ENCODE measurements at places on chromosomes 16 and 17.

DNA sequence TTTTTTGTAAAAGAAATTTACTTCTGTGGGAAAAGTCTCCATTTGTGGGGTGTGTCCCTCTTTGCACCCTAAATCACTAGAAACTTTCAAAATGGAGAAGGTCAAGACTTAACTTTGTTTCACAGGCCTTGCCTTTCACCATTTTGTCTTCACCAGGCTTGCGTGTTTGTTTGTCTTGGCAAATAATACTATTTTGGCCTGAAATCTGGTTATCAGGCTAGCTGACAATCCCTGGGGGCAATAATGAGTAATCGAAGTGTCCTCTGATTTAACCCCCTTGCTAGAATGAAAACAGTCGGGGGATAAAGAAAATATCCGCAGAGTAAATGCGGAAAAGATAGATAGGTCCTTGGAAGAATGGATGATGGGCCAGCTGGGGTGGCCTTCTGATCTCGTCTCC, 34.5 kb downstream of the SLC39A11 start:
- DNase-seq: no peak

DNA sequence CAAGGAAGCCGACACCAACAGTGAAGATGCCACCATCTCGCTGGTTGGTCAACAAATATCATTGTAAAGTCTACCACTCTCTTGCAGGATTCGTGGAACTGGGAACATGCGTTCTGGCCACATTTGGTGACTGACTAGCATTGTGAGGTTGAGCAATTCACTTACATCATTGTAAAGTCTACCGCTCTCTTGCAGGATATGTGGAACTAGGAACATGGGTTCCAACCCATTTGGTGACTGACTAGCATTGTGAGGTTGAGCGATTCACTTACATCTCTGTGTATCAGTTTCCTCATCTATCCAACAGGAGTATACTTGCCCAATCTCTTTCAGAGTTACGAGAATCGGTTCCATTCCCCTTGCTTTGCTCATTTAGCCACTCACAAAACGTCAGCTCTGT, 42.6 kb upstream of the RPH3AL start:
- DNase-seq: no peak

GRCh38 chr16:12258861-12259645, 282.5 kb downstream of the SNX29 start:
- DNase-seq: no peak

DNA sequence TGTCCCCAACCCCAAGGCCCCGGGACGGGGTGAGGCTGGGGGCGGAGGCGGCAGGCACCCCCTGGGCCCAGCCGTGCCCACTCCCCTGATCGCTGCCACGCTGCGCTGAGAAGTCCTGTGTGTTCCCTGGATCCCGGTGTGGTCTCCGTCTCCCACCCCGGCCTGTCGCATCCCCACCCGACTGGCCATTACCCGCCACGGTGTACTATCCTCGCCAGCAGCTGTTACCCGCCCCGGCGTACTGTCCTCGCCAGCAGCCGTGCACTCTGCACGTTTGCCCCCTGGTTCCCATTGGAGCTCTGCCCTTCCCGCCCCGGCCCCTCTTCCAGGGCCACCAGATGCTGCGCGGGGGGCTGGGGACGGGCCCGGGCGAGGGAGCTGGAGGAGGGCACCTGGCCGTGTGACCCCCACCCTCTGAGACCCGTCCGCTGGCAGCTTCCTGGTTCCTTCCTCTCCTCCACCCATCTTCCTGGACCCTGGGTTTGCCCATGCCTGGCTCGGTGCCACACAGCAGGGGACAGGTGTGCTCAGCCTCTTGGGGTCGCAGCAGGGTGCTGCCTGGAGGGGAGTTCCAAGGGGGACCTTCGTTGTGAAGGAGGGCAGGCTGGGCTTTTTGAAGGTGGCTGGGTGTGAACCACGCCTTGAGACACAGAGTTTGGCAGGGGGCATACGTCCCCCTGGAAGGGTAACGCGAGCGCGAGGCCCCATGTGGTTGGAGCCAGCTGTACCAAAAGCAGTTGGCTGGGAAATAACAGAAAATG, 19.7 kb downstream of the BAHCC1 start:
- DNase-seq: no peak

DNA sequence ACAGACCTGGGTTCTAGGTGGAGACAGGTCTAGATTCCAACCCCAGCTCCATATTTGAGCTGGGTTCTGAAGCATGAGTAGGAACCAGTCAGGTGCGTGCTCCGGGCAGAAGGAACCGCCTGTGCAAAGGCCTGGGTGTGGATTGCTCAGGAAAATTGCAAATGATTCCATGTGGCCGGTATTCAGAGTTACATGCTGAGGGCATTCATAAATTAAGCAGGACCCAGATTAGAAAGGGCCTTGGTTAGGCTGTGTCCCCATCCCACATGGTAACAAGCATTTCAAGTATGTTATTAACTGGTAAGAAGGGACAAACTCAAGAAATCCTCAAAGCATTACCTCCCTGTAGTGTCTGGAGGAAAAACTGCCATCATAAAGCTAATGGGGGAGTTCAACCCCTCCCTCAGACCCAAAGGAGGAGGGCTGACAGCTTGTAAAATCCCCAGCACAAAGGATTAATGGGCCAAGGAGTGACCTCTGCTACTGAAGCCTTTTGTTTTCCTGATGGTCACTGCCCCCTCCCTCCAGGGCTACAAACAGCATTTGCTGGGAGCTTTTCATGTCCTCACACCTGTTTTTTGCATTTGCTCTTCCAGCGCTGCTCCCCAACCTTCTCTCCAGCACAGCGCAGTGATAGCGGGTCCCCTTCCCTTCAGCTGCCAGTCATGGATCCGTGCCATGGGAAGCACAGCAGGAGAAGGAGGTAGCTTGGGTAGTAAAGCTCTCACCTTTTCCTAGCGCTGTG, 218.0 kb downstream of the C16orf95 start:
- no peak for DNase-seq

Measured in stimulated activated CD4-positive, alpha-beta T cell treated with anti-CD3 and anti-CD28 coated beads, Interleukin-12 subunit alpha, Interleukin-12 subunit beta, amount 100 ng/mL, for 24 hours (primary cell).